ENCODE measurements at places on chromosomes 2 and 18.

DNA sequence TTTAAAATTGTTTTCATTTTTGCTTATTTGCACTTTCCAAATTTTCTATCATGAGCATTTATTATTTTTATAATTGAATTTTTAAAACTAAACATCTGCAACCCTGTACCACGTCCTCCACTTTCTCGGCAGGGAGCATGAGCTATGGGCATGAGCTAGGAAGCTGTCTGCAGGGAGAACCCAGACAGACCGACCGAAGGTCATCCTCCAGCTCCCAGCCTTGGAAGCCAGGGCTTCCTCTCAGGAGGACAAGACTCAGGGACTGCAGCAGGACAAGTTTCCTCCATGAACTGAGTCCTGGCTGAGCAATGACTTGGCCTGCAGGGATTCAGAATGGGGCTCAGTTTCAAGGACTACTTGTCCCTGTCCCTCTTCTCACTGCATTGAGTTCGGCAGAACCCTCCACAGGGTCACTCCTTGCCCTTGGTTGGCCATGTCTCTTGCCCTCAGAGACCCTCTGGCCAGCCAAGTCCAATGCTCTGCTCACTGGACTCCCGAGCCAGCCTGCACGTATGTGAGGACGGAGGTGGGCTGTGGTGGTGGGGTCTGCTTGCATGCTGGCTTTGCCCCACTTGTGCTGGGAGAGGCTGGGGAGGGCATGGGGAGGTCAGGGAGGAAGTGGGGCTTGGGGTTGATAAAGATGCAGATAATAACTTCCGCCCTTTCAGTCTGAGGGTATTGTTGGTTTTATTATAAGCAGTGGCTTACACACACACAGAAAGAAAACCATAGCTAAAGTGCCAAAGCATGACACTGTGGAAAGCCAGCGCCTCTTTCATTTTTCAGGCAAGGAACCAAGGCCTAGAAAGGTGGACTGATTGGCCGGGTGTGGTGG is 6.6 kb downstream of the NMUR1 start:
- DNase-seq: no peak

- DNase-seq: no peak
Measured at GRCh38 chr18:58596265-58596681, 32.6 kb downstream of the ALPK2 start.

- DNase-seq: no peak
Measured at GRCh38 chr2:10721396-10722251, at the start of gene ATP6V1C2. Gene ATP6V1C2 (plus strand): TSS chr2:10721630. CDS start chr2:10722850, 1,220 bp downstream.

GRCh38 chr2:226828191-226828590 is 7.7 kb upstream of the RHBDD1 start:
- no peak for DNase-seq

- DNase-seq: no peak
Measured at GRCh38 chr2:122378521-122378920, 623.1 kb downstream of the TSN start.

DNA sequence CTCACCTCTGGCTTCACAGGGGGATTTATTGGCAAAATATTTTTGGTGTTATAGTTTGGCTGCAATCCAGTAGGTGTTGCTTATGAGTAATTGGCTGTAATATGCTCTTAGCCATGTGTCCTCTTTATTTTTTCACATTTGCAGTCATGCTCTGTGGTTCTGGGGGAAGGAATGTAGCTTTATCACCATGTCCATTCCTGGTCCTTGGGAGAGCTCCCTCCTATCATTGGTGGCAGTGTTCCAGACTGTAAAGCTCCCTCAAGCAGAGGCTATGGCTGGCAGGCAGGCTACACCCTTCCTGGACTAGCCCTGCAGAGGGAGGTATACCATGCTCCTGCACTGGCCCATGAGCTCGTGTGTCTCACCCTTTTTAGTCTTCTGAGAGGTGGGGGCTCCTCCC is 120.0 kb upstream of the FSIP2 start:
- DNase-seq: no peak

Data from AG09309 (cell line).